ENCODE measurements at places on chromosomes 6 and 20. TPM values are rescaled to one million over a fixed set of nuclear protein-coding genes. Genes with fewer than 3 reads are reported as not detected.
A peak's percentile ranks its signal among the peaks of the same experiment; 100 is the strongest.

GRCh38 chr6:38501931-38502330 lies 137.8 kb downstream of the BTBD9 start:
- no peak for DNase-seq

DNA sequence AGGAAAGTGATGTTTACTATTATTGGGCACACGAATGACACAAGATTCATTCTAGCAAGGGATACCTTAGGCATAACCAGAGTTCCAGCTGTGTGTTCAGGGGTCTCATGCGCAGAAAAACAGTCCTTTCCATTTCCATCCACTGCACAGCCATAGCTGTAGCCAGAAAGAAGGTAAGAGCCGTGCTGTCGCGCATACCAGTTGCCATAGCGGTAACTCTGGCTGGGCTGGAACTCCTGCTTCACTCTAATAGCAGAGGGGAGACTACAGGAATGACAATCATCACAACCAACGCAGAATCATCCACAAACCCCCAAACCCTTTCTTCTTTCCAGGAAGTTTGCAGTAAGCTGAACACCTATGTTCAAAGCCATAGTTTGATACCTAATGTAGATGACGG lies 7.5 kb downstream of the C6orf52 start:
- DNase-seq, result no peak

- no peak for DNase-seq
These were observed 53.3 kb downstream of the SOD2 start for GRCh38 chr6:159639721-159640120.

GRCh38 chr6:153090241-153090930 lies 40.7 kb downstream of the RGS17 start:
- DNase-seq, result no peak

- no peak for DNase-seq
These were observed 132.4 kb downstream of the ELOVL4 start for GRCh38 chr6:79814940-79815339.

GRCh38 chr6:52307900-52308372 lies 23.4 kb upstream of the MCM3 start:
- no peak for DNase-seq

GRCh38 chr6:135176058-135176457 lies 5.0 kb upstream of the MYB start:
- no peak for DNase-seq

DNA sequence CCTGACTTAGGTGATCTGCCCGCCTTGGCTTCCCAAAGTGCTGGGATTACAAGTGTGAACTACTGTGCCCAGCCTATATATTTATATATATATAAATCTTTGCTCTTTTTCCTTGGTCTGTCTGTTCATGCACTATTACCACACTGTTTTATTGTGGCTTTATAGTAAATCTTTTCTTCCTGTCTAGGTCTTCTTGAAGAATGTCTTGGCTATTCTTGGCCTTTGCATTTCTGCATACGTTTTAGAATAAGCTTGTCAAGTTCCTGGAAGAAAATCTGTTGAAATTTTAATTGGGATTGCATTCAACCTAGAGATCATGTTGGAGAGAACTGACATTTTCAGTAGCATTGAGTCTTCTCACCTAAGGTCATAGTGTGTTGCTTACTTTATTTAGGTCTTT lies 37.1 kb downstream of the MYO6 start:
- DNase-seq, result no peak

GRCh38 chr20:37490663-37491350 lies 30.2 kb upstream of the NNAT start:
- no peak for DNase-seq

DNA sequence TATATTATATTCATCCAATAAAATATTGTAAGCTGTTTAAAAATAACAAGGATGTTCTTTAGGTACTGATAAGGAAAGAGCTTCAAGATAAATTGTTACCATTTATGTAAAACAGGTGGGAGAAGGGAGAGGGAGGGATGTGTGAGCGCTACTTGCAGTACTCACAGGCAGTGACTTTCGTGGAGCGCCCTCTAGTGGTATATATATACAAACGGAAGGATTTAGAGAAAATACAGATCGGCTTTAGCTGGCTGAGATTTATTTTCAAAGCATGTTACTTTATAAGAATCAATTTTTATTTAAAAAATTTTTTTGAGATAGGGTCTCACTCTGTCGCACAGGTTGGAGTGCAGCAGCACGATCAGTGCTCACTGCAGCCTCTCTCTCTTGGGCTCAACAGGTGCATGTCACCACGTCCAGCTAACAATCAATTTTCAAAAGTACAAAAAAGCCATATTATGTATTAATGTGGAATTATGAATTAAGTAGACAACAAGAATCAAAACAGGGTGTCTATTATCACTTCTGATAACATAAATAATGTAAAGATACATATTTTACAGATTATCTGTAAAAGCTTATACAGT lies 3.3 kb upstream of the MOG start:
- peak; percentile 53 for DNase-seq

DNA sequence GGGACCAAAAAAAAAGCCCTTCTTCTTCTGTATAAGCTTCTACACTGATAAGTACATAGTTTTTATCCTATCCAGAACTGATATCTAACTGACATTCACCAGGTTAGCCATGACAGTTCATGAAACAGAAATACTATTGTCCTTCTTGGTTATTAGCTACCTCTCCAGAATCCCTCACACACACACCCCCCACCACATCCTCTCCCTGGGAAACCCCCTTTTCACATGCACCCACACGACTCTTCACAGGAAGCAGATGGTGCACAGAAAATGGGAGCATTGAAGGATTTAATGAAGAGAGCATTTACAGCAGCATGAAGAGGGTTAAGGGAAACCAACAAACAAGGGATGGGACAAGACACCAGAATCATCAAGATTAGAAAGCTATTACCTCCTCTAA lies 88.9 kb downstream of the FHL5 start:
- DNase-seq, result no peak

GRCh38 chr6:139757784-139758183 lies 383.3 kb upstream of the CITED2 start:
- DNase-seq, result no peak

The HFE gene
- 2.0 TPM for total RNA-seq

The KIAA0408 gene
- total RNA-seq, result 1.3 TPM

The CLDN20 gene
- total RNA-seq, result not detected

The OTOR gene
- not detected for total RNA-seq

The COL9A3 gene
- total RNA-seq, result 25.2 TPM

The ERVFRD-1 gene
- total RNA-seq, result not detected

The ZNF184 gene
- total RNA-seq, result 2.3 TPM

The PTK7 gene
- 26.4 TPM for total RNA-seq

The DEFB132 gene
- total RNA-seq, result not detected

Measured in body of pancreas (tissue), 4 donors.